ENCODE measurements at places on chromosomes 3 and 15.

DNA sequence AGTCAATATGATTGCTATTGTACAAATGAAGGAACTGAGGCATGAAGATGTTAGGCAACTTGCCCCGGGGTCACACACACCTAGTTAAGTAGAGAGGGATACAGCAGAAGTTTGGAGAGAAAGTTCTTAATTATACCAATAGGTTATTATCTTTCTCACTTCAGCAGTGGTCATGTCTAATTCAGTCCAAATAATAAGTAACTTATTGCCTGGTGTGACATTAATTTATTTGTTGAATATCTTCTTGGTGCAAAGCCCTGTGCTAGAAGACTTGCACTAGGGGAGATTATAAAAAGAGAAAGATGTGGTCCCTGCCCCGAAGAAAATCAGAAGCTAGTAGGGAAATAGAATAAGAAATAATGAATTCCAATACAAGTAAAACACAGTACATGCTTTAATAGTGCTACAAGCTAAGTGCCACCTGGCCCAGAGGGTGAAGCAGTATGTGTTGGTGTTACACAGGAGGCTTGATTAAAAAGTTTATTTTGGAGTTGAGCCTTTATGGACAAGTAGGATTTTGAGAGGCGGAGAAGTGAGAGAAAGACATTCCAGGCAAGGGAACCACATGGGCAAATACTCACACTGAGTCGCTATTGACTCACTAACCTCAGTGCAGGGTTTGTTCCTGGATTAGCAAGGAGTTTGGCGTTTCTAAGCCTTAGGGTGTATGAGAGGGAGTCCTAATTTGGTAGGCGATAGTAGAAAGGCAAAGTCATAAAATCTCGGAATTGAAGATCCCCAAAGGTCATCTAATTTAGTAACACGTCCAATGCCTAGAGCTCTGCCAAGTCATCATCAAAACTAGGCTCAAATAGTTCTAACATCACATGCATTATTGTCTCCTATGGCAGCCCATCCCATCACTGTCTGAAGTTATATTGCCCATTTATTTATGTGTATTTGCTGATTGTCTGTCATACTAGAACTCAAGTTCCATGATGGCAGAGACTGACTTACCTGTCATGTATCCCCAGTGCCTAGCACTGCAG is 19.2 kb upstream of the GSK3B start:
- DNase-seq: no peak

DNA sequence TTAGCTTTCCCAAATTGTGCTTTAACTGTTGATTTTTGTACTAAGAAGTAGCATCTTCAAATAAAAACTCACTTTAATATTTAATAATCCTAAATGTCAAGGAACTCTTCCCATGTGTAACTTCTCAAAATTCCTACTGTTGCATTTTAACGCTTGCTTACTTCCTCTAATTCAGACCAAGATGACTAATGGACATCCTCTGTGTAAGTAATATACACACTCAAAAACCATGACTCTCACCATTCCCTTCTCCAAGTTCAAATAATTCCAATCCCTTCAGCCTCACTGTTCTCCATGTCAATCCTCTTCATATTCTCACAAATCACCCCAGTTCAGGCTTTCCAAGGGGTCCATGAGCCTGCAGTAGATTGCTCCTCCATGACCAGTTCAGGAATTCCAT is 13.0 kb downstream of the MRPL46 start:
- DNase-seq: no peak

GRCh38 chr3:119826711-119827608 is 45.1 kb downstream of the NR1I2 start:
- no peak for DNase-seq

- DNase-seq: peak; percentile 60
Measured at GRCh38 chr15:90981681-90982080, 12.7 kb downstream of the PRC1 start.

GRCh38 chr3:54125300-54125699 is 2.9 kb downstream of the CACNA2D3 start:
- DNase-seq: no peak

GRCh38 chr15:33113666-33114373 is 80.7 kb downstream of the FMN1 start:
- no peak for DNase-seq

GRCh38 chr15:26697913-26698312 is 75.0 kb downstream of the GABRB3 start:
- no peak for DNase-seq

GRCh38 chr15:28094732-28095521 is 4.2 kb downstream of the OCA2 start:
- no peak for DNase-seq

GRCh38 chr3:117563063-117563462 is 853.5 kb downstream of the TUSC7 start:
- DNase-seq: no peak

GRCh38 chr15:99522288-99522687 is 43.5 kb upstream of the MEF2A start:
- DNase-seq: no peak

GRCh38 chr3:132004571-132004970 is 30.2 kb downstream of the CPNE4 start:
- no peak for DNase-seq

DNA sequence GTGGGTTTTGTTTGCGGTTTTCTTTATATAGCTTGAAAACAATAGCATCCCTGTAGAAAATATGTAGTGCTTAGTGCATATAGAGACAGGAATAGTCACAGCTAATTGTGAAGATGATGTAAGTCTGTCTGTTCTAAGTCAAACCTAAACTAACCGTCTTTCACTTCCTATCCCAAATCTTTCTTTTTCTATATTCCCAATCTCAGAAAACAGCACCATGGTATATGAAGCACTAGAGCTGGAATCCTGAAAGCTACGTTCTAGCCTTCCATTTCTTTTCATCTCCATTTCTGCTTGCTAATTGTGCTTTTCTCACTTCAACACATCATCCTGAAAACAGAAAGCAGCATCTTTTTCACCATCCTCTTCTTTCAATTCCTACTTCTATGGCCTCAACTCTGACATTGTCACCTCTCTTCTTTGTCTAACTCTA is 1235.5 kb downstream of the ROBO2 start:
- no peak for DNase-seq

GRCh38 chr15:52331490-52332240 is 36.1 kb upstream of the MYO5C start:
- peak; percentile 77 for DNase-seq

- DNase-seq: no peak
Measured at GRCh38 chr3:30437171-30437601, 169.2 kb upstream of the TGFBR2 start.

GRCh38 chr15:58444056-58444455 is 12.3 kb downstream of the LIPC start:
- no peak for DNase-seq

- no peak for DNase-seq
Measured at GRCh38 chr15:37078566-37078965, 21.8 kb downstream of the MEIS2 start.

DNA sequence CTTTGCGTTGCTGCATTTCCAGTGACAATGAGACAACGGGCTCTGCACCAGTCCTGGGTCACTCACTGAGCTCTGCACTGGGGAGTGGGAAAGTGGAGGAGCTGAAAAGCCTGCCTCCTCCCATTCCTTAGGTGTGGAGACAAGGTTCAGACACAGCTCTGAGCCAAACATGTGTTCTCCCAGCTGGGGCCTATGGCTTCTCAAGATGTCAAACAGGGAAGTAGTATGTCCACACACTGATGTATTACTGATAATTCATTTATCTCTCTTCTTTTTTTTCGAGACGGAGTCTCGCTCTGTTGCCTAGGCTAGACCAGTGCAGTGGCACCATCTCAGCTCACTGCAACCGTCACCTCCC is 90.2 kb upstream of the SLC4A7 start:
- no peak for DNase-seq

DNA sequence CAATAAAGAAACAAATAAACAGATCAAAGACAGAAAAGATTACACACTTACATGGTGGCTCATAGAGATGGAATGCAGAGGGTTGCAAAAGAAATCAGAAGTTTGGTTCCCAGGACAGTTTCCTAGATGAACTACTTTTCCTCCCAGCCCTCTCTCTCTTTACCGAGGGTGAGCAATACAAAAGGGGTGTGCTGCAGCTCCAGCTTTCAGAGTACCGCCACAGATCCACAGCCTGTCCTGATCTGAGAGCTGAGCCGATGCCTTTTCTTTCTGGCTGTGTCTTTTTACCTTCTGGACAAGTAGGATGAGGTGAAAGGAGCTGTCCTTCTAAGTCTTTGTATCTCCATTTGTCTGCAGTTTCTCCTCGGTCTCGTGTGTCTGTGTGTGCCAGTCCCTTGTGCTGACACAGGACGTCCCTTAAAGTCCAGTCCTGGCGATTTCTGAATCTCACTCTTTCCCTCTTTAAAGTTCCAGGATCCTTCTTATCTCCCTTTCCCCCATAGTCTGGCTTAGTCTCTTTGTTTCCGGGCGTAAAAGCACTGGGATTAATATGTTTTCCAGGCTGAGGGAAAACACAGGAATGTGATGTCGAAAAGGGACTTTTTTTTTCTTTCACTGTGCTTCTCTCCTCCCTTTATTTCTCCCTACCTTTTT is 540 bp downstream of the CCDC80 start:
- no peak for DNase-seq

GRCh38 chr3:60277361-60277800 is 973.9 kb downstream of the FHIT start:
- DNase-seq: no peak

GRCh38 chr15:64583519-64583918 is 123.1 kb downstream of the ZNF609 start:
- no peak for DNase-seq

All from GM12864 (cell line).